Activated T-cell treated with anti-CD3 and anti-CD28 coated beads, Interleukin-2, amount 50 U/mL, for 1 hour (primary cell): ENCODE measurements at places on chromosomes 3 and 15.

DNA sequence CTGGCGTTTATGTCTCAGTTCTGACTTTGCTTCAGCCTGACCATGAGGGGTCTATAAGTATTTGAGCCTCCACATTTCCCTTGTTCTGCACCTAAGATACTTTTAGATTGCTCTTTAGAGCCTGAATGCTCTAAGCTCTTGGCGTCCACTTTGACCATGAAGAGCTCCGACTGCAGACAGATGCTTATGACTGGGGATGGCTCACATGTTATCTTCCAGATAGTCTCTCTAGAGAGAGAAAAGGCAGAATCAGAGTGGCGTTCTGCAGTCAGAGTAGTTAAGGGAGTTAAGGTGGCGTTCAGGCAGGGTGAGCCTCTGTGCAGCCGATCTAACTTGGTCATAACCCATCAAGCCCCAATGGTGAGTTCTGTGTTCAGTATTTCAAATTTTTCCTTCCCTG lies 487.9 kb upstream of the NR2F2 start:
- DNase-seq = no peak

- DNase-seq = no peak
Measured at GRCh38 chr3:149245738-149246451, 24.3 kb upstream of the CP start.

DNA sequence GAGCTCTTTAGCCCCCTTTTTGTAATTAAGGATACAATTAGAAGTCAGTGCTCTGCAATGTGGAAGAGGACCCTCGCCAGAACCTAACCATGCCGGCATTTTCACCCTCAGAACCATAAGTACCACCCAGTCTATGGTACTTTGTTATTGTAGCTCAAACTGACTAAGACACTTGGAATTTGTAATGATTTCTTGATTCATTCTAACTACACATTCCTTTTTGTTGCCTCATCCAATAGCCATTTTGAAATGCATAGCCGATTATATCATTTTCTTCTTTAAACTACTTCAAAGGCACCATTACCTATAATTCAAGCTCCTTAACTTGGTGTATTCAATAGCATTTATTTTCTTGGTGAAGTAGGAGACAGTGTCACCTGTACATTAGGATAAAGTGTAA lies 61.4 kb downstream of the GLB1 start:
- no peak for DNase-seq

GRCh38 chr3:112811917-112812660 lies 34.6 kb downstream of the CD200R1L start:
- no peak for DNase-seq

DNA sequence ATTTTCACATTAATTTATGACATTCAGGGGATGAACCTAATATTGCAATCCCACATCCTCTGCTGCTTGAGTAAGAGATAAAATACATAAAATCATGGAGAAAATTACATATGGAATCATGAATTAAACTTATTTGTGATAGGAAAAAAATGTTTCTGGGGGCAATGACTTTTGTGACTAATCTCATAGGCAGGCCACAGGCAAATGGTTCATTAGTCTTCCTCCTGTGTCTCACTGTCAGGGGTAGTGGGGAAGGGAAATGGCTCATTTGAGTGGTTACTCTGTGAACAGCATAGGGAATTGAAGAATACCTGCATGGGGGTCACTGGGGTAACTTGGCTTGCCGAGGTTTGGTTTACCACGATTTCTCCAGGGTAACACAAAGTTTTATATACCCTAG lies 72.0 kb downstream of the TFG start:
- no peak for DNase-seq

DNA sequence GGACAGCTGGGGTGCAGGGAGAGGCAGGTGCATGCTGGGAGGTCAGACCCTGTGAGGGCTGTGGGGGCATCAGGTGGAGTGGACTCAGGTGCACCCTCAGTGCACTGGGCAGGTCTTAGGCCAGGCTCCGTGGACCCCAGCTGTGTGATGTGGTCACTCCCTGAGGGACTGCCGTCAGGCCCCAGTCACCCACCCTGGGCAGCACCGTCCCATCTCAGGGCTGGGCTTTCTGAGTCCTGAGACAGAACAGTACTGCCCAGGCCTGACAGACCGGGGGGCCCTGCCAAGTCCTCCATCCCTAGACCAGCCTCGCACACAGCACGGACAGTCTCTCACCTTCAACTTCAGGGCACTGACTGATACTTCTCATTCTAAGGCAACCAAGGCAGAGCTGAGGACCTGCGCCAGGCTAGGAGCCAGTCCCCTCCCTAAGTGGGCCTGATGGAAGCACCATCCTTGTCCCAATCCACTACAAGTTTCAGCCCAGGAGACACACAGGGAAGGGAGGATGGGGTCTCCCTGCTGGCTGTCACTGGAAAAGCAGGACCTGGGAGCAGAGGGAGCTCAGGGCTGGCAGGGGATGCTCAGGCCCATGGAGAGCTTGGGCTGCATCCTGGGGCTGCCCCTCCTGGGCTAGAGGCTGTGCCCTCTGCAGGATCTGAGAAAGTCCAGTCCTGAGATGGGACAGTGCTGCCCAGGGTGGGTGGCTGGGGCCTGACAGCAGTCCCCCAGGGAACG lies 86.3 kb downstream of the LMLN start:
- DNase-seq = no peak

- no peak for DNase-seq
Measured at GRCh38 chr3:161852744-161853143, 356.1 kb downstream of the OTOL1 start.

DNA sequence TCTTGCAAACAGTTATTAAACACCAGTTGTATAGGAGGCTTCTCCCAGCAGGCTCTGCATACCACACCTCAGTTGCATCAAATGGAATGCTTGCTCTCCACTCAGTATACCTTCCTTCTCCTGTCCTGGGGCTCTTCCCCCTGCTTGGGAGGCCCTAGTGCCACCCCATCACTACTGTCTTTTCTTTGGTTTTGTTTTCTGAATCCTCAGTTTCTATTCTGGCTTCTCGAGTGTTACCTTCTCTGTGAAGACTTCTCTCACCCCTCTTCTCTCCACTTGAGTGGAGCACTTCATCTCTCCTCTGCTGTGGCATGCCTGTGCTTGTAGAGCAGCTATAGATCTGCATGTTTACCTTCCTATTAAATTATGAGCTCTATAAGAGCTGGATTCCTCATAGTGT lies 75.7 kb upstream of the TPRG1 start:
- DNase-seq = no peak

- no peak for DNase-seq
Measured at GRCh38 chr3:53585627-53586026, 91.2 kb downstream of the CACNA1D start.

- no peak for DNase-seq
Measured at GRCh38 chr3:190281308-190282051, 40.8 kb downstream of the CLDN1 start.

GRCh38 chr3:50687127-50687751 lies 12.5 kb downstream of the DOCK3 start:
- DNase-seq = no peak

DNA sequence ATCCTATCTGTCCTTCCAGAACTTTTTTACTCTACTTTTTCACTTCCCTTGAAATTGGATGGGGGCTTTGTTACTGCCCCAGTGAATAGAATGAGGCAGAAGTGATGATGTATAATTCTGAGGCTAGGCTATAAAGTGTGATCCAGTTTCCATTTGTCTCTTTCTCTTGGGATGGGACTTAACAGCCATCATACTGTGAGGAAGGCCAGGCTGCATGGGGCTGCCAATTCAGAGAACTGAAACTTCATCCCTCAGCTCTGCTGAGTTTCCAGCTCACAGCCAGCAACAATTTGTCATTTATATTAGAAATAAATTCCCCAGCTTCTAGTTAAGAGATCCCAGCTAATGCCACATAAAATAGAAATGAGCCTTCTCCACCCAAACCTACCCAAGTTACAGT lies 504.0 kb upstream of the TGFBR2 start:
- no peak for DNase-seq

GRCh38 chr3:62757045-62757444 lies 118.2 kb downstream of the CADPS start:
- no peak for DNase-seq

DNA sequence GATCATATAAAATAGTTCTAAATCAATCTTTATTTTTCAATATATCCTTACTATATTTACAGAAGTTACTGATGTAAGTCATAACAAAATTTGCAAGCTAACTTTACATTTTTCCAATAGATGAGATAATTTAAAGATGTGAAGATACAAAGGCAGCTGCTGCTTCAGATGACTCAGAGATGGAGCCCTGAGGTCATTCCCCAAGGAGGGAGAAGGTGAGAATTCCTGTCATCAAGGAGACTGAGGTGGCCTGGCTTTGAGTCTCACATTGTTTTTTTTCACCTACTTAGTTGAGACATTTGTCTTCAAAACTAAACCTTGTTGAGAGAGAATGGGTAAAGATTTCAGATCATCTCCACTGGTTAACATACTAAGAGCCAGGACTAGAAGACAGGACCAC lies 3.9 kb upstream of the SAMD7 start:
- DNase-seq = no peak

- DNase-seq = no peak
Measured at GRCh38 chr15:55530861-55531313, 22.9 kb upstream of the DNAAF4 start.
